ENCODE measurements at places on chromosomes 16 and 17.

- no peak for DNase-seq
These were observed 15.9 kb upstream of the RFWD3 start for GRCh38 chr16:74682556-74682955.

DNA sequence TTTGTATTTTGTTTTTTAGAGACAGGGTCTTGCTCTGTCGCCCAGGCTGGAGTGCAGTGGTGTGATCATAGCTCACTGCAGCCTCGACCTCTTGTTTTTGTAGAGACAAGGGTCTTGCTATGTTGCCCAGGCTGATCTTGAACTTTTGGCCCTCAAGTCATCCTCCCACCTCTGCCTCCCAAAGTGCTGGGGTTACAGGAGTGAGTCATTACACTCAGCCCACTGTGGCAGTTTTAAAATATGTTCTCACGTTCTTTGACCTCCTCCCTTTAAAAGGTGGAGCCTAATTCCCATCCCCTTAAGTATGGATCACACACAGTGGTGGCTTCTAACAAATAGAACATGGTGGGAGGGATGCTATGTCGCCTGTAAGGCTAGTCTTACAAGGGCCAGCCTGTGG is 67.7 kb downstream of the ZDHHC7 start:
- DNase-seq: no peak

DNA sequence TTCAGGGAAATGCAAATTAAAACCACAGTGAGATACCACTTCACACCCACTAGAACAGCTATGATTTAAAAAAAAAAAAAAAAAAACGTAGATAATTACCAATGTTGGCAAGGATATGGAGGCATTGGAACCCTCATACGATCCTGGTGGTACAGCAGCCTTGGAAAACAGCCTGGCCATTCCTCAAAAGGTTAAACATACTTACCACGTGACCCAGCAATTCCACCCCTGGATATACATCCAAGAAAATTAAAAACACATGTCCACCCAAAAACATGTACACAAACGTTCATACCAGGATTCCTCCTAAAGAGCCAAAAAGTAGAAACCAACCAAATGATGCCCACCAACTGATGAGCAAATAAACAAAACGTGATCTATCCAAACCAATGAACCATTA is 68.1 kb downstream of the GAS7 start:
- DNase-seq: no peak

DNA sequence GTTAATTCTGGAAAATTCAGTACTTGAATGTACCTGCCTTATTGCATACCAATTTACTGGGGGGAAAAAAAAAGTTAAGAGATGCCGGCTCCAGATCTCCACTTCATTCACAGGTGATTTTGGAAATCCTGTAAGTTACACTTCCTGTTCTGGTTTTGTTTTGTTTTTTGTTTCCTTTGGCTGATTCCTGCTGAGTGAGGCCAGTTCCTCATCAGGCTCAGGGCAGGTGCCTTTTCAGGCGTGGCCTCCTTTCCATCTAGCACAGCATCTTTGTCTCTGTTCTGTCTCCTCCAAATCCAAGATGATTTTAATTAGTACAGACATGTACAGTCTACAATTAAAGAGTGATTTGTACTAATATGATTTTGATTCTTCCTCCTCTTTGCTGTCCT is 19.2 kb downstream of the CYB561 start:
- DNase-seq: no peak

GRCh38 chr17:77066165-77066564 is 74.6 kb upstream of the SEC14L1 start:
- no peak for DNase-seq

Data from stimulated activated CD8-positive, alpha-beta memory T cell treated with anti-CD3 and anti-CD28 coated beads, Interleukin-15, amount 100 ng/mL, for 4 hours (primary cell).